ENCODE measurements at places on chromosomes 11 and 22. TPM values are rescaled to one million over a fixed set of nuclear protein-coding genes. Genes with fewer than 3 reads are reported as not detected.

- no peaks in the 10 kb centered on the region for H3K4me1 ChIP-seq
- H3K4me3 ChIP-seq = no peak overlapping the region
- no peaks in the 10 kb centered on the region for H3K27me3 ChIP-seq
Observed at GRCh38 chr11:23995891-23996290, 501.0 kb upstream of the LUZP2 start.

DNA sequence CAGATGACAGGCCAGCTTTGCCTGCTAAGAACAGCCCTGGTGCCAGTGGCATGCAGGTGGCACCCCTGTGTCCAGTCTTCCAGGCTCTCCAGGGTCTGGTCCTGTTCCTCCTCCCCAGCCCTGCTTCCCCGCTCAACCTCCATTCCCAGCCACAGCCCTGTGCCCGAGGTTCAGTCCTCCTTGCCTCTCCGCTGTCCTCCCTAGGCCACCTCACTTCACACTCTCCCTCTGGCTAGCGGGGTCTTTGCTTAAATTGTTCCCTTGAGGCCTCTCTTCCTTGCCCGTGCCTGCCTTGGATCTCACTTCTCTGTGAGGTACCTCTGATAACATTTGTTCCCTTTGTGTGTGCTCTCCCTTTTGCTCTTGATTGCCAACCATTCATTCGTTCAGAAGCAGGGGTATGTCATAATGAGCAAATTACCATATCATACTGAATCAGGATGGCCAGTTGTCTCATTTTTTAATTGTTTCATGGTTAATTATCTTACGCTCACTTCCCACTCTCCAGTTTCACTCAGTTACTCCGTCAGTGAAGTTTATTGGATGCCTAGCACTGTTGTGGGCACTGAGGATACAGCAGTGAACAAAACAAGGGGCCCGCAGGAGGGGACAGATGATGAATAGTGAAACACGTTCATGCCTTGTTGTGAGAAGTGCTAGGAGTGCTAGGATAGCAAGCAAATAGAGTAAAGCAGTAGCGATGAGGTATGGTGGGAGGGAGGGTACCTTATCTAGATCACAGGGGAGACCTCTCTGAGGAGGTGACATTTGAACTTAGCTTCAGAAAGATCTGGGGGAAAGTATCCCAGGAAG, 7.4 kb downstream of the BMAL1 start:
- no peaks in the 10 kb centered on the region for H3K27me3 ChIP-seq
- H3K4me3 ChIP-seq = no peak overlapping the region
- peaks cover 43% of the 10 kb centered on the region for H3K4me1 ChIP-seq
- H3K36me3 ChIP-seq = no peaks in the 10 kb centered on the region

- no peaks in the 10 kb centered on the region for H3K27me3 ChIP-seq
- H3K36me3 ChIP-seq = peaks cover 83% of the 10 kb centered on the region
- H3K27ac ChIP-seq = no peak overlapping the region
- DNase-seq = no peak
- H3K4me1 ChIP-seq = no peaks in the 10 kb centered on the region
Observed at GRCh38 chr11:68763181-68763721, 11.9 kb upstream of the TESMIN start.

DNA sequence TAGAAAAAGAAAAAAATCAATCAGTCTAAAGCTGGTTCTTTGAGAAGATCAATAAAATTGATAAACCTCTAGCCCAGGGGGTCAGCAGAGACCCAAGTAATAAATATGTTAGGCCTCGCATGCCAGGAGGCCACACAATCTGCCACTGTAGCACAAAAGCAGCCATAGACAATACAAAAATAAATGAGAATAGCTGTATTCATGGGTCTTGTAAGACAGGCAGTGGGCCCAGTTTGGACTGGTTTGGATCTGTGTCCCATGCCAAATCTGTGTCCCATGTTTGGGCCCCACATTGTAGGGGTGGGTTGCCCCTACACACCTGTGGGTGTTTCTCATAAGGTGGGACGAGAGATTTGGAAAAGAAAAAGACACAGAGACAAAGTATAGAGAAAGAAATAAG, 6.6 kb upstream of the PLAAT4 start:
- no peaks in the 10 kb centered on the region for H3K4me1 ChIP-seq
- H3K27ac ChIP-seq = no peak overlapping the region
- DNase-seq = no peak

- peaks cover 11% of the 10 kb centered on the region for H3K4me1 ChIP-seq
- H3K4me3 ChIP-seq = peak overlapping the region; percentile 13
- H3K27ac ChIP-seq = no peak overlapping the region
- DNase-seq = peak; percentile 81
- H3K36me3 ChIP-seq = peaks cover 7% of the 10 kb centered on the region
Observed at GRCh38 chr22:39534591-39535356, 2.2 kb upstream of the RPS19BP1 start.

DNA sequence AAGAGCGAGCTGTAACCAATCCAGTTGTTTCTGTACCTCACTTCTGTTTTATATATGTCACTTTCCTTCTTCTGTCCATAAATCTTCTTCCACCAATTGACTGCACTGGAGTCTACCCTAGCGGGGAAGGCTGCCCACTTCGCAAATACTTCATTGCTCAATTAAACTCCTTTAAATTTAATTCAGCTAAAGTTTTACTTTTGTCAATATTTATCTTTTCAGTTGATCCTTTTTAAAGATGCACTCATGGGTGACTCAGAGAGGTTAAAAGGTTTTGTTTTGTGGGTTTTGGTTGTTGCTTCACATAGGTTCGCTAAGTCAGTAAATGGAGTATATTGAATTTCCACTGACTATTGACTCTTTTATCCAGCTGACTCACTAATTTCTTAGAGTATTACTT, 597.2 kb downstream of the DLG2 start:
- no peaks in the 10 kb centered on the region for H3K4me1 ChIP-seq
- H3K27ac ChIP-seq = no peak overlapping the region
- DNase-seq = no peak
- H3K36me3 ChIP-seq = no peaks in the 10 kb centered on the region
- H3K4me3 ChIP-seq = no peak overlapping the region

DNA sequence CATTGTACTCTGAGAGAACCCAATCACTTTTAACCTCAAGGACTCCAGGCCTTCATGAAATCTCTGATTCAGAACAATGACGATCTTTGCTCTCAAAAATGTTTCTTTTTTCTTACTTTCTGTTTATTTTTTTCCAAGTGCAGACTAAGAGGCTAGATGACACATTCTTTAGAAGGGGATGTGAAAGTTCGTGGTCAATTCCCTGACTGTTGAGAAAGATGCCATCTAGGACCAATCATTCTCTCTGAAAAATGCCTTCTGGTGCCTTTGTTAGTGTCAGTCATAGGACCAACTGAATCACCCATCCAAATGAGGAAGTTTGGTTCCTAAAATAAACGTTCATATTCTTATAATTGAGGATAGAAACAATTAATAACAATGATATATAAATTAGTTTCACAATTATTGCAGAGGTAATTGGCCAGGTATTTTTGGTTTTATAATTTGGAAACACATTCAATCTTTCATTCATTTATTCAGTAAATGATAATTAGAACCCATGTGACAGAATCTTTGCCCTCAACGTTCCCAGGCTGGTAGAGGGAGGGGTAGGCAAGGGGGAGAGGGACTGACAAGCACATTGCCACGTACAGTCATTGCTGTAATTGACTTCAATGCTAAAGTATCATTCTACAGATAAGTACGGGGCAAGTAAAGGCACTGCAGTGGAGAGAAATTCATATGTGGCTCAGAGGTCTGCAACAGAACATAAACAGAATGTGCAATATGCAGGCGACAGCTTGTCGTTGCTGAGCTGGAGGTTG, 333.4 kb upstream of the MPPED2 start:
- H3K4me3 ChIP-seq = no peak overlapping the region
- peaks cover 4% of the 10 kb centered on the region for H3K27me3 ChIP-seq
- no peak overlapping the region for H3K27ac ChIP-seq
- DNase-seq = no peak

GRCh38 chr11:117221775-117222517, 9.9 kb downstream of the PCSK7 start:
- no peak overlapping the region for H3K4me3 ChIP-seq
- peak overlapping the region; percentile 97 for H3K27ac ChIP-seq
- no peaks in the 10 kb centered on the region for H3K36me3 ChIP-seq
- H3K27me3 ChIP-seq = no peaks in the 10 kb centered on the region
- H3K4me1 ChIP-seq = peaks cover 60% of the 10 kb centered on the region

GRCh38 chr22:23180301-23180892, at the start of gene BCR:
BCR (plus strand) TSS chr22:23180509; CDS start chr22:23180961, 452 bp downstream.
- no peaks in the 10 kb centered on the region for H3K27me3 ChIP-seq
- peaks cover 50% of the 10 kb centered on the region for H3K4me1 ChIP-seq
- H3K36me3 ChIP-seq = no peaks in the 10 kb centered on the region
- H3K4me3 ChIP-seq = peak within 1 kb of the TSS; percentile 72

GRCh38 chr11:65077451-65077850, 6.4 kb downstream of the CDCA5 start:
- H3K27me3 ChIP-seq = no peaks in the 10 kb centered on the region
- DNase-seq = no peak
- no peaks in the 10 kb centered on the region for H3K4me1 ChIP-seq

GRCh38 chr22:46834021-46834737, 71.7 kb downstream of the TBC1D22A start:
- no peaks in the 10 kb centered on the region for H3K36me3 ChIP-seq
- DNase-seq = no peak
- peaks cover 10% of the 10 kb centered on the region for H3K4me1 ChIP-seq
- H3K27me3 ChIP-seq = no peaks in the 10 kb centered on the region
- H3K27ac ChIP-seq = no peak overlapping the region
- no peak overlapping the region for H3K4me3 ChIP-seq

GRCh38 chr11:84581083-84581482, 1046.1 kb downstream of the DLG2 start:
- DNase-seq = no peak
- H3K36me3 ChIP-seq = no peaks in the 10 kb centered on the region
- no peak overlapping the region for H3K27ac ChIP-seq
- no peaks in the 10 kb centered on the region for H3K27me3 ChIP-seq
- no peak overlapping the region for H3K4me3 ChIP-seq
- no peaks in the 10 kb centered on the region for H3K4me1 ChIP-seq

GRCh38 chr22:50338860-50339462, 4.2 kb upstream of the PPP6R2 start:
- H3K27ac ChIP-seq = no peak overlapping the region
- no peaks in the 10 kb centered on the region for H3K4me1 ChIP-seq
- H3K36me3 ChIP-seq = no peaks in the 10 kb centered on the region
- no peak overlapping the region for H3K4me3 ChIP-seq
- no peaks in the 10 kb centered on the region for H3K27me3 ChIP-seq

- H3K27ac ChIP-seq = no peak overlapping the region
- H3K4me3 ChIP-seq = no peak overlapping the region
- no peaks in the 10 kb centered on the region for H3K36me3 ChIP-seq
- no peaks in the 10 kb centered on the region for H3K4me1 ChIP-seq
- H3K27me3 ChIP-seq = peaks cover 75% of the 10 kb centered on the region
Observed at GRCh38 chr22:43365715-43366440, 22.7 kb upstream of the SCUBE1 start.

DNA sequence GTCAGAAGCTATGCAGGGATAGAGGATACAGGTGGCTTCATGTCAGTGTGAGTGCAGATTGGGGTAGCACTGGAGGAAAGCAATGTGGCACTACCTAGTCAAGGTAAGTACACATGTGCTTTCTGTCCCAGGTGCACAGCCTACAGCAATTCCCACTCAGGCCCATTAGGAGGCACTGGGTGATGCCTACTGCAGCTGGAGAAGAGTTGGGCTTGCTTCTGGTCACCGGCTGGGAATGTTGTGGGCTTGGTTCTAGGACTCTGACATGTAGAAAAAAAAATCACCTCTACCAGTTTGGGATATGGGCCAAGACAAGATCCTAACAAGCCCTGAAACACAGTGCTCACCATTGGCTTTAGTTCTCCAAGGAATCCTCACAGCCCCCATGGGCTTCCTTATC, 69.7 kb downstream of the TENM4 start:
- H3K4me1 ChIP-seq = no peaks in the 10 kb centered on the region
- H3K27ac ChIP-seq = no peak overlapping the region
- H3K27me3 ChIP-seq = no peaks in the 10 kb centered on the region
- DNase-seq = no peak
- H3K4me3 ChIP-seq = no peak overlapping the region

DNA sequence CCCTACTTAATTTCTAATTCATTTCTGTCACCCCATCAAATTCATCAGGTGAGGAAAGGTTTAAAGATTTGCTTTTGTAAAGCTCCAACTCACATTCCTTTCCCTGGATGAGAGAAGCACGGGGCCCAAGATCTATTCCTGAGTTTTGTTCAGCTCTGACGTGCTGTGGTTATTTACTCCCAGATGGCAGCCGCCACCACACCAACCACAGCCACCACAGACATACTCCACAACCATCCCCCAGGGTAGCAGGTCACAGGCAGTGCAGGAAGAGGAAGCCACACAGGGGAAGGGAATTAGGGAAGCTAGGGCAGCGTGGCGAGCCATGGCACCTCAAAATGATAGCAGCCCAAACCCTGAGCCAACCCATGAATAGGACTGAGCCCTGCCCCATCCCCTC, 63.5 kb upstream of the CSNK2A3 start:
- H3K4me3 ChIP-seq = no peak overlapping the region
- no peaks in the 10 kb centered on the region for H3K36me3 ChIP-seq
- no peak overlapping the region for H3K27ac ChIP-seq
- no peaks in the 10 kb centered on the region for H3K27me3 ChIP-seq
- DNase-seq = no peak

DNA sequence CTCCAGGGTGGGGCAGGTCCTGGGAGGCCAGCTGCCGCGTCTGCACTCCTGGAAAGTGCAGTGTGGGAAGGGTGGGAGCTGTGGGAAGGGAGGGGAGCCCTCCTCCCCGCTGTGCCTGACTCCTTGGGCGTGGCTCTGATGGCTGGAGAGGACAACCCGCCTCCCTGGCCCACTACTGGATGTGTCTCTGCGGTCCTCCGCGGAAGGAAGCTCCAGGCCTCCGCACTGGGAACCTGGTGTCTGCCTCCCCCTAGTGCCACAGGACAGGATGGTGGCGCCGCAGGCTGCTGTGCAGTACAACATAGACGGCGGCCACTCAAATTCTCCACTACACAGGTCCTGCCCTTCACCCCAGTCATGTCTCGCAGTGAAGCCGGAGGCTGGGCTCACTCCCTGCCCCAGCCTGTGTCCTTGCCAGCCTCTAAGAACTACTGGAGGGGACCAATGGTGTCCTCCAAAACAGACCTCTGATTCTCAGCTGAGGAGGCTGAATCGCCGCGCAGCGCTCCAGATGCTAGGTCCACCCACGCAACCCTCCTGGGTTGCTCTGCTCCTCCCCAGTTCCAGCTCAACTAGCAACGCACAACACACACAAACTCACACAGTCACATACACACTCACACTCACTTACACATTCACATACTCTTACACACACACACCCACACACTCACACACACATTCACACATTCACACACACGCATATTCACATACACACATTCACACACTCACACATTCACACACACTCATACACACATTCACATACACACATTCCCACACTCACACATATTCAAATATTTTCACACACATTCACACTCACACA, 12.4 kb upstream of the DSCAML1 start:
- no peak overlapping the region for H3K27ac ChIP-seq
- H3K27me3 ChIP-seq = no peaks in the 10 kb centered on the region
- peaks cover 6% of the 10 kb centered on the region for H3K4me1 ChIP-seq
- peak; percentile 80 for DNase-seq
- H3K36me3 ChIP-seq = no peaks in the 10 kb centered on the region

Gene SLC22A12
- total RNA-seq = not detected

Gene UPK3A
- not detected for total RNA-seq

Gene SF3A1
- 114 TPM for total RNA-seq

Gene MISFA
- 13.7 TPM for total RNA-seq

Gene APOBEC3H
- total RNA-seq = not detected

Gene OR2D2
- not detected for total RNA-seq

Gene OR10A5
- not detected for total RNA-seq

Gene OR2AT4
- not detected for total RNA-seq

Gene CLCF1
- 2.0 TPM for total RNA-seq

Gene KRTAP5-2
- total RNA-seq = not detected

Gene MIOX
- total RNA-seq = not detected

Measured in heart right ventricle (tissue), 16 donors.